ENCODE measurements at places on chromosomes 12 and 14. TPM values are rescaled to one million over a fixed set of nuclear protein-coding genes. Genes with fewer than 3 reads are reported as not detected.

Gene CIROP
- not detected for total RNA-seq

Gene NOP9
- total RNA-seq: 39.3 TPM

DNA sequence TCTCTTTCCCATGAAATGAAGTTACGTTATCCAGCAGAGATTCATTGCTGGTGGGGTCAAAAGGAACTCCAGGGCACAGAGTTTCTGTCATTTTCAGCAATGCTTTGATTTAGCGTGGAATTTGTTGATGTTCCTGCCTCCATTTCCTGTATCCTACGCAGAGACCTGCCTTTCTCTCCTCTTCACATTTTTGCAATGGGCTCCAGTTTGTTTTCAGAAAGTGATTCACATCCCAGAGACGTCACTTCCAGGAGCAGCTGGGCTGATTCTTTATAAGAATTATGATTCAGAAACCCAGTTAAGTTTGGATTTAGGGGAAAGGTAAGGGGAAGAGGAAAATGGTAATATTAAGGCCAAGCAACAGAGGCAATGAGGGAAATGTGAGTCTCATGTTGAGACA is 11.6 kb downstream of the RNASE10 start:
- DNase-seq: no peak

DNA sequence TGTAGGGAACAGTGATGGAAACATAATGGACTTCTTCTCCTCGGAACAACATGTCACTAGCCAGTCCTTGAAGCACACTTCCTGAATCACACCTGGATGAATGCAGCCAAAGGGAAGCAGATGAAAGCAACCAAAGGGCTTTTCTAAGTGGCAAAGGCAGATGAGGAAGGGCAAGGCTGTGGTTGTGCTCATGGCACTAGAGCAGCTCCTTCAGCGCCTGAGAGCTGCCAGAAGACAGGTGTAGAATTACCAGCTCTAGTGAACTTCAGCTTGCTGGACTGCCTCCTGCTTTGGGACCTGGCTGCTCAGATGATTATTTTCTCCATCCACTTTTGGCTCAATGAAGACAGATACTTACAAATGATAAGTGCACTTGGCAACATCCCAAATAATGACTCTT is 1372.1 kb upstream of the SEL1L start:
- DNase-seq: no peak

- no peak for DNase-seq
These were observed 248.0 kb upstream of the FLRT2 start for GRCh38 chr14:85281921-85282320.

DNA sequence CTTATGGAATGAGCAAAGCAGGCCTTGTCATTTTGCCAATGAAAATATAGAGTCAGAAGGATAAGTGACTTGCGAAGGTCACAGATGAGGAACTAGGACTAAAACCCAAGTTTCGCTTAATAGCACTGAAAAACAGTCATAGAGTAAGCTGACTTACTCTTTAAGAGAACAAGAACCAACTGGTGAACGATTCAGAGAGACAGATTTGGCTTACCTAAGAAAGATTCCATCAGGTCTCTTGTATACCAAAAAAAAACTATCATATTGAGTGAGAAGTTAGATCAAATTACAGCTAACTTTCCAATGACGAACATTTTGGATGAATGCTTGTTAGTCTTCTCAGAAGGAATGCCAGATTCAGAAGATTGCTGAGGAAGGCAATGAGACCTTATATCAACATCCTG is 74.2 kb downstream of the ZFC3H1 start:
- DNase-seq: no peak

- no peak for DNase-seq
These were observed 6.8 kb downstream of the TMCC3 start for GRCh38 chr12:94643606-94644005.

GRCh38 chr12:47277972-47278448 is 198.3 kb upstream of the AMIGO2 start:
- no peak for DNase-seq

Gene GNS
- 28.5 TPM for total RNA-seq

DNA sequence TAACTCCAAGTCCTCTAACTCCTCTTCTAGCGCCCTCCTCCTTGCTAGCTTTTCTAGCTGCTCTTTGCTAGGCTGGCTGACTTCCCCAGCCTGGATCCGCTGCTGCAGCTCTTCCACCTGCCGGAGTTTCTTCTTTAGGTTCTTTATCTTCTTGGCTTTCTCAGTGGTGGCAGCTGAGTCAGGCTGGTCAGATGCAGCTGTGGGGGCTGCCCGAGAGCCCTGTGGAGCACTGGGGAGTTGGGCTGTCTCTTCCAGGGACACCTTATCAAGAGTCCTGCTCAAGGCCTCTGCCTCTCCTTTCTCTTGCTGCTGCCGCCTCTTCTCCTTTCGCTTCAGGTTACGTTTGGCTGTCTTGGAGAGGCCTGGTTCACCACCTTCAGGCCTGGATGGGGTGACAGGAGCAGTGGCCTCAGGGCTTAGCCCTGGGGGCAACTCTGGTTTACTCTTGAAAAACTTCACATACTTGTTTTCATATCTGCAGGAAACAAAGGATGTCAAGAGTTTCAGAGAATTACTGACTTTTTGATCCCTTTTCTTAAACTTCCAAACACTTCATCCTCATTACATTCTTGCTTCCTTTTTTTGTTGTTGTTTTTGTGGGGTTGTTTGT is 25.7 kb downstream of the PYM1 start:
- no peak for DNase-seq

DNA sequence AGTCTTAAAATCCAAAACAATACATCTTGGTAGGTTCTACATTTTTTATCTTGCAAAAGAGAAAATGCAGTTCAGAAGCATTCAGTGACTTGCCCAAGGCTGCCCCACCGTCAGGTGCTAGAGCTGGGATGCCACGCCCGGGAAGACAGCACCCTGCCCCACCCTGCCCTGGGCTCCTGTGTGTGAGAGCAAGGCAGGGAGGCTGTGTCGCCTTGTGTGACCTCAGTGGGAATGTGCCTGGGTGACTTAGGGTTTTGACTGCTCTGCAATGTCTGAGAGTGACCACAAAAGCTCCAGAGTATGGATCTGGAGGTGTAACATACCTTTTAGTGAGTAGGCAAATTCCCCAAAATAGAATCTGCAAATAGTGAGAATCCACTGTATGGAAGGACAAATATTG is 60.0 kb downstream of the AACS start:
- DNase-seq: no peak

DNA sequence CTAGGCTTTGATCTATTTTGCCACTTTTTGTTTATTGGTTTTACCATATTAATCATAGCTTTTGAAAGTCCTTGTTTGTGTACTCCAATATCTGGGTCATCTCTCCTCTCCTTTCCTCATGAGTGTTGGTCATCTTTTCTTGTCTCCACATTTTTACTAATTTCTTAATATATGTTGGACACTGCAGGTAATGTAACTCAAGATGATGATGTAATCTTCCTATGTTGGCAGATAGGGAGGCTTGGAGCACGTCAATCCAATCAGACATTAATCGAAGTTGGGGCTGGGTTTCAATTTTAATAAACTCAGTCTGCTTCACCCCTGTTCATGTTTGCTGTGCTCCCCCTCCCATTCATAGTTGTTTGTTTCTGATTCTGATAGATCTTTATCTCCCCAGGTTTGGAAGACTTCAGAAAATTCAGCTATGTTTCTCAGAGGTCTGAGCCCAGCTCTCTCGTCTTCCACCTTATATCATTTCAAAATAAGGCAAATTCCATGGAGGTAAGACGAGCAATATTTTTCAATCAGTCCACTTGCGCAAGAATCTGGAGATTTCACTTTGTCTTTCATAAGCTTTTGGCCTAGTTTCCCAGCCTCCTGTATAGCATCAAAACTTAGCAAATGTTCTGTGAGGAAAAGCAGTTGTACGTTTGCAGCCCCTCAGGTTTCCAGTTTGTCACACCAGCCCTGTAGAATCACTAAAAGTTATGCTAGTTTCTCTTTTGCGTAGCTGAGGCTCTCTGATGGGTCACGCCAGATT is 504.1 kb downstream of the TMTC2 start:
- no peak for DNase-seq

- DNase-seq: no peak
These were observed 65.1 kb upstream of the TRHDE start for GRCh38 chr12:72207079-72207478.

Gene SCYL2
- total RNA-seq: 48.7 TPM

GRCh38 chr14:76467711-76468155 is 91.8 kb downstream of the ESRRB start:
- DNase-seq: no peak

DNA sequence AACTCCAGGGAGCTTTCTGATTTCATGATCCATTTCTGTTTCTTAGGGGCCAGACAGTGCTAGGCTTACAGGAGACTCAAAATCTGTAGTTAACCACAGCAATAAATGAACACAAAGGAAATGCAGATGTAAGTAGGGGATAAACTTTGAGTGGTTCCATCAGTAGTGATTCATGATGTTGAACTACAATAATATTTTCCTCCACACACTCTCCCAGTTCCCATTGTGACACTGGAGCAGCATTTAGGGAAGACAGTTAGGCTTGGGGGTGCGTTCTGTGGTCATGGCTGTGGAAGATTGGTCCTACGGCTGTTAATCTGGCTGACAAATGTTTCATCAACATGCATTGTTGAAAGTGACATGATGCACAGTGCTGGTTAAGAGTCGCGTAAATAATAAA is 66.9 kb downstream of the HMGA2 start:
- no peak for DNase-seq
